ENCODE measurements at places on chromosomes 7 and 10.

- no peak overlapping the region for H3K4me3 ChIP-seq
- H3K36me3 ChIP-seq = no peaks in the 10 kb centered on the region
- H3K27ac ChIP-seq = no peak overlapping the region
Observed at GRCh38 chr7:147586526-147586925, 1004.0 kb upstream of the C7orf33 start.

DNA sequence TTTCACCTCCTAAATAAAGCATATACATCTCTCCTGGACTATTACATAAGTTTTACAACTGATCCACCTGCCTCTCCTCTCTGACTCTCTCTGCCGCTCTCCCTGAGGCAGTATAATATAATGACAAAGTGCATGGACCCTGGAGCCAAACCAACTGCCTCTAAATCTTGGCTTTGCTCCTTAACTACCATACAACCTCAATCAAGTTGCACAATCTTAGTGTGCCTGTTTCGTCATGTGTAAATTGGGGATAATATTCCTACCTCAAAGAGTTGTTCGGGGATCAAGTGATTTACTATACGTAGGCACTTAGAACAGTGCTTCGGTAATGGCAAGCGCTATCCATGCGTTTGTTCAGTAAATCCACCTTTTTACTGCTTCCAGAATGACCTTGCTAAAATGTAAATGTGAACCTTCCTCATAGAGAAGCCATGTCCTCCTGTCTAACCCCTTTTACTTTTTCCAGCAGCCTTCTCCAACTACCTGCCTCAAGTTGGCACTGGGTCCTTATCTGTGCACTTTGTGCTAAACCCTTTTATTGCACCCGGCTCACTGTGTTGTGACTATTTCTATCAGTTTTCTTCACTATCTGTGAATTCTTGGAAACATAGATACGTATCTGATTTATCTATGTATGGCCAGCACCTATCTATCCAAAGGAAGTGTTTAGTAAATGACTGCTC lies 30.6 kb upstream of the DLD start:
- H3K4me1 ChIP-seq = peaks cover 47% of the 10 kb centered on the region
- H3K27me3 ChIP-seq = no peaks in the 10 kb centered on the region
- no peak overlapping the region for H3K27ac ChIP-seq

DNA sequence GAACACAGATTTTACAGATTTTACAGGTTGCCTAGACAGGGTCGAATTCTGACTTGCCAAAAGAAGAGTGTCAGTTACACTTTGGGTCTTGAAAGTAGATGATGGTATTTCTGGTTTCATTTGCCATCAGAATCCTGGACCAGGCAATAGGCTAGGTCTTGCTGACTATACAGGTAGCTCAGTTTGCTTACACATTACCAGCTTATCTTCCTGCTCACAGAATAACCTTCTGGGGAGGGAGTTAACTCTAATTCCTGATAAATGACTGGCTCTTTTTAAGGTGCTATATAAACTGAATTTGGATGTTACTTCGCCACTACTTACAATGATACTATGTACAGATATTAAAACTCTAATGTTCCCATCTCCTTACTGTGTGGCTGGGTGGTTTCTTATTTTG lies 39.8 kb downstream of the GBF1 start:
- H3K36me3 ChIP-seq = peaks cover 27% of the 10 kb centered on the region
- no peak for DNase-seq
- H3K27me3 ChIP-seq = no peaks in the 10 kb centered on the region
- H3K4me1 ChIP-seq = peaks cover 62% of the 10 kb centered on the region
- no peak overlapping the region for H3K27ac ChIP-seq

- no peaks in the 10 kb centered on the region for H3K36me3 ChIP-seq
- no peak for DNase-seq
- peaks cover 5% of the 10 kb centered on the region for H3K27me3 ChIP-seq
- H3K27ac ChIP-seq = no peak overlapping the region
- H3K4me1 ChIP-seq = peaks cover 8% of the 10 kb centered on the region
- H3K4me3 ChIP-seq = no peak overlapping the region
Observed at GRCh38 chr10:52229291-52229931, 84.7 kb upstream of the DKK1 start.

GRCh38 chr10:7405637-7406036 lies 5.2 kb downstream of the SFMBT2 start:
- peaks cover 36% of the 10 kb centered on the region for H3K36me3 ChIP-seq
- H3K27ac ChIP-seq = no peak overlapping the region
- H3K4me3 ChIP-seq = no peak overlapping the region

All from activated CD4-positive, alpha-beta T cell treated with anti-CD3 and anti-CD28 coated beads, Interleukin-2, amount 10 ng/mL, durations not matched to agents 7 days and 5 days (primary cell).